Activated gamma-delta T cell treated with Interleukin-2 at 50 U/mL for 16 hours (primary cell): ENCODE measurements at places on chromosomes 6 and 20.

GRCh38 chr6:104728448-104728847 lies 131.3 kb downstream of the HACE1 start:
- DNase-seq: no peak

GRCh38 chr6:15431762-15432483 lies 186.1 kb downstream of the JARID2 start:
- DNase-seq: no peak

DNA sequence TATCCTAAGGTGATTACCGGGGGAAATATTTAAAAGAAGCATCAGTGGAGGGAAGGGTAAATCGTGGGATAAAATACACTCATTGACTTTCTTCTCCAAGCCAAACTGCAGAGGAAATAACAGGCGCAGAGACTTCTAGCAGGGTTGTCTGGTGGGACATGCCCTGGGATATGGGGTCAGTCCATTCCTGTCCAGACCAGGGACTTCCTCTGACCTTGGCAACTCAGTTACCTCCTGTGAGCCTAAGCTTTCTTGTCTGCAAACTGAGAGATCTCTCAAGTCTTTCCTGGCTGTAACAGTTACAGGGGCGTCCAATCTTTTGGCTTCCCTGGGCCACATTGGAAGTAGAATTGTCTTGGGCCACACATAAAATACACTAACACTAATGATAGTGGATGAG lies 21.7 kb upstream of the PHACTR2 start:
- DNase-seq: no peak

- no peak for DNase-seq
These were observed 2.7 kb upstream of the PAX1 start for GRCh38 chr20:21702553-21703470.

- peak; percentile 15 for DNase-seq
These were observed 49.7 kb upstream of the BHLHE23 start for GRCh38 chr20:63056236-63057170.

GRCh38 chr6:143804835-143805239 lies 38.3 kb upstream of the LTV1 start:
- DNase-seq: no peak

GRCh38 chr6:51805517-51805916 lies 281.9 kb downstream of the PKHD1 start:
- no peak for DNase-seq

GRCh38 chr6:183668-184067 lies 108.6 kb upstream of the DUSP22 start:
- no peak for DNase-seq

- no peak for DNase-seq
These were observed 151.5 kb upstream of the LRFN2 start for GRCh38 chr6:40738551-40739193.

DNA sequence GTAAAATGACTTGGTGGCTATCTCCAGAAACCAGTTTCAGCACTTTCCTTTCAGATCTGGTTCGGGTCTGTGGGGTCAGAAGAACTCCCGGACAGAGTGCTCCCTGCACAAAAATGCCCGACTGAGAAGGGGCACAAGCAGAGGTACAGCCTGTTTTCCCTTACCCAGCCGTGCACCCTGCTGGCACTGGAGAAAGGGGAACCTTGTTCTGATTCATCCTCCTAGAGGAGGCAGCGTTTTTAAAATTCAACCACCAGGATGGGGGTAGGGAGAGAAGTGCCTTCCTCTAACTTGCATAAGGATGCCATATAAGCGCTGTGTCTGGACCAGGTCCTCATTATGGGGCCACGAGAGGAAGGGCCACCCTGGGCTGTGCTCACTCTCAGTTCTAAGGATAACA lies 17.6 kb downstream of the RIMS4 start:
- no peak for DNase-seq

DNA sequence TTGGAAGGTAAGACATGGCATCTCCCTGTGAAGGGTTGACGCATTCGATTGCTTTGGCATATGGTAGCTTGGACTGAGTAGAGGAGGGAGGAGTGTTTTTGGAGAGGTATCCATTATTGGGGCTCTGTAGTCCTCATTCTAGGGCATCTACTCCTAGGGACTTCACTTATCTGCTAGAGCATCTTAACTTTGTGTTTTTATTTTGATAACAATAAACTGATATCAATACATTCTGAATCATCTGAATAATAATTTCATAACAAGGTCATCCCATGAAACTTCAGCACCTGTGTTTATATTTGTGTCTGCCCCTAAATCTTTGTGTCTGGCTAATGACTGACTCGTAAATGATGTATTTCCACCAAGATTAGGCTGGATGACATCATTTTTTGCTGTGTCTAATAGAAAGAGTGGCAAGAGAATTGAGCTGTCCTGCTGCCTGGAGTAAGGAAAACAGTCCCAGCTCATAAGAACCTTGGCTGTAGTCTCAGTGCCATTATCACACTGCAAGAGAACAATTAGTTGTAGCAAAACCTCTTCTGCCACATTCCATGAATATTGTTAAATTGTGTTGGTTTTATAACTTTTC lies 288.5 kb downstream of the PRL start:
- DNase-seq: no peak
